Aorta (tissue), 5 donors: ENCODE measurements at places on chromosomes 3 and 15. TPM values are rescaled to one million over a fixed set of nuclear protein-coding genes. Genes with fewer than 3 reads are reported as not detected.

DNA sequence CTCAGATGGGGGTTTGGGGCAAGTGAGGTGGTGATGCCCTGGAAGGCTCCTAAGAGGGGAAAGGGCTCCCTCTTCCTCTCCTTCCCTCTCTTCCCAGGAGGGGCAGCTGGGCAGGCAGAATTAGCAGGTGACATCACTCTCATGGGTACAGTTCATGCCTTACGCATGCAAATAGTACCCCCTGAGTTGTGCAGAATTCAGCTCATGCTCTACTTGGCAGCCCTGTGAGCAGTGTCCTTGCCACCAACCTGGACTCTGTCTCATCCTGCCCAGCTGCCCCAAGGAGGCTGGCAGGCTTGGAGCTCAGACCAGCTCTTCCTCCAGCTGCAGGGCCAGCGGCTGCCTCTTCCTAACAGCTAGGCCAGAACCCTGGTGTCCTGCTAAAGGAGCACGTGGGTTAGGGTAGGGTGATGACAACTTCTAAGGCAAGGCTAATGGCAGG lies 3.3 kb downstream of the CHAC1 start:
- DNase-seq, result no peak

DNA sequence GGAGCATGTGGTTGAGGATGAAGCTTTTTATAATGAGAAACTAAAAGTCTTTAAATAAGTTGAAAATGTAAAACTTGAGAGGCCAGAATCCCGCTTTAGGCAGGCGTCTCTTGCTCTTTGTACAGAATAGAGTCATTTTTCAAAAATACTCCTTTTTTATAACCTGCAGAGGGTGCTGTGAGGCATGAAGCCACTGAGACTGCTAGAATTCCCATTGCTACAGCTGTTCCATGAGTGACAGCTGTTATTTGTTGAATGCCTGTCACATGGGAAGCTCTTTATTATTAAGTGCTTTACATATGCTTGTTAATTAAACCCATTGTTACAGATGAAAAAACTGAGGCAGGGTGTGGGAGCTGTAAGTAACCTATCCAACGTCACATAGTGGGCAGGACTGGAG lies 18.5 kb downstream of the MINAR1 start:
- DNase-seq, result no peak

The WHAMM gene
- 11.8 TPM for total RNA-seq

GRCh38 chr3:150443331-150443741 lies 35.2 kb downstream of the TSC22D2 start:
- DNase-seq, result no peak

- no peak for DNase-seq
These were observed 8.1 kb downstream of the CEMIP start for GRCh38 chr15:80787316-80787715.
